ENCODE measurements at places on chromosomes 3 and 15.

GRCh38 chr3:41259449-41260062 is 60.3 kb downstream of the CTNNB1 start:
- no peak for DNase-seq

- no peak for DNase-seq
These were observed 13.9 kb downstream of the YEATS2 start for GRCh38 chr3:183711516-183711915.

GRCh38 chr3:104353951-104354350 is 1012.8 kb upstream of the ALCAM start:
- DNase-seq: no peak

GRCh38 chr15:95742836-95743235 is 587.7 kb upstream of the NR2F2 start:
- DNase-seq: no peak

GRCh38 chr3:144488927-144489326 is 517.3 kb downstream of the DIPK2A start:
- no peak for DNase-seq

DNA sequence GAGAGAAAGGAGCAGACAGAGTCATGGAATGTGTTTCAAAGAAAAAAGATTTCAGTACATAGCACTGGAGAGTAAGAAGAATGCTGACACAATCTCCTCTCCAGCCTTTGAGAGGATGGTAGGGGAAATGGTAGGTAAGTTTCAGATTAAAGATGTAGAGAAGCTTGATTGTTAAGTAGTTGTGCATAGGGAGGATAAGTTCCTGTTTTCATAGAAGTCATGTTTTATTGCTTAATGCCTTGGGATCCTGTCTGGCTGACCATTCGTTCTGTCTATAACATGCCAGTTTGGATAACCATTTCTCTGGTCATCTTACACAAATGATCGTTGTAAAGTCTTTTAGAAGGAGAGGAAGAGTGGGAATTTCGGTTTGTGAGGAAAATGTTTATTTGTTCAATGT is 95.7 kb upstream of the IGSF10 start:
- DNase-seq: no peak

GRCh38 chr3:170523248-170523647 is 62.6 kb downstream of the SLC7A14 start:
- DNase-seq: no peak

GRCh38 chr15:93348711-93349545 is 259.9 kb upstream of the RGMA start:
- DNase-seq: no peak

DNA sequence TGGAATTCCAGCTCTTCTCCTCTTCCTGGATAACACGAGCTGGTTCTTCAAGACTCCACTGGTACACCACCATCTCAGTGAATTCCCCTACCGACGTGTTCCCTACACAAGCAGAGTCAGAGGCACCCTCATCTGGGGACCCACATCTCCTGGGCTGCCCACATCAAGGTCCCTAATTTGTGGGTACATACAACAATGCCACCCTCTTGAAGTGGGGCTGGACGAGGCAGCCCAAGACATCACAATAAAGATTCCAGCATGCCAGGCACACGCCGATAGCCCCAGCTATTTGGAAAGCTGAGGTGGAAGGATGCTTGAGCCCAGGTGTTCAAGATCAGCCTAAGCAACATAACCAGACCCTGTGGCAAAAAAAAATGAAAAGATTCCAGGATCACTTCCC is 221.2 kb upstream of the LINGO1 start:
- no peak for DNase-seq

GRCh38 chr3:146817704-146818103 is 212.6 kb upstream of the PLSCR5 start:
- DNase-seq: no peak

DNA sequence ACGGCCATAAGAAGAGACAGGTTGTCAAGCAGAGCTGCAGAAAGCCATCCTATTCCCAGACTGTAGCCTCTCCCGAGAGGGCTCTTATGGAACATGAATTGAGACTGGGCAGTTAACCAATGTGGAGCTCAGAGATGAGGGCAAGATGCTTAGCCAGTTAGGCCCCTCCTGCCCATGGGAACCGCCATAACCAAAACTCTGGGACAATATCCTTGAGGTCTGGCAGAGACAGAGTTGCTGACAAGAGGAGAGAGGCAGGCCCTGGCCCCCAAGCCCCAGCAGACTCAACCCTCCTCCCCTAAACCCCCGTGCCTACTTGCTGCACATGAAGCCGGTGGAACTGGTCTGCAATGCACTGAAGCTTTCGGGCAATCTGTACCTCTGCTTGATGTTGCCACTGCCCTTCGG is 4.8 kb downstream of the BMF start:
- DNase-seq: no peak

DNA sequence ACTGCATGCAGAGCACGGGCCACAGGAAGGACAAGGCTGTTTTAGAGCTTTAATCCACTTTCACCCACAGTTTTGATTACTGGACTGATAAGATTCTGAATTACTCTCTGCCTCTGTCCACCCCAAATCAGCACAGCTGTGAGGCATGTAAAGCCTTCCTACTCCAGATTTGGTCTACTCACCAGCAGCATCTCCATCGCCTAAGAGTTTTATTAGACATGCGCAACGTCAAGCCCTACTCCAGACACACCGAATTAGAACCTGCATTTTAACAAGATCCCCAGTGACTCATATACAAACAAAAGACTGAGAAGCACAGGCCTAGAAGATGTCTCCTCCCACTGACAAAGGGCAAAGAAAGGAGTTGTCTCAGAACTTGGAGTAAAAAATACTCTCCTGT is 221.2 kb downstream of the TUSC7 start:
- DNase-seq: no peak

GRCh38 chr3:161254861-161255260 is 33.8 kb downstream of the NMD3 start:
- DNase-seq: no peak

- DNase-seq: no peak
These were observed 29.3 kb upstream of the MEF2A start for GRCh38 chr15:99536422-99537040.
